Stimulated activated CD4-positive, alpha-beta T cell treated with anti-CD3 and anti-CD28 coated beads, Interleukin-1b, Interleukin-23, amount 100 ng/mL, for 1 hour (primary cell): ENCODE measurements at places on chromosomes 6 and 20.

GRCh38 chr6:46899659-46900058 lies 22.1 kb downstream of the ADGRF5 start:
- DNase-seq = no peak

- no peak for DNase-seq
Observed at GRCh38 chr20:62624719-62625453, 17.4 kb upstream of the SLCO4A1 start.

DNA sequence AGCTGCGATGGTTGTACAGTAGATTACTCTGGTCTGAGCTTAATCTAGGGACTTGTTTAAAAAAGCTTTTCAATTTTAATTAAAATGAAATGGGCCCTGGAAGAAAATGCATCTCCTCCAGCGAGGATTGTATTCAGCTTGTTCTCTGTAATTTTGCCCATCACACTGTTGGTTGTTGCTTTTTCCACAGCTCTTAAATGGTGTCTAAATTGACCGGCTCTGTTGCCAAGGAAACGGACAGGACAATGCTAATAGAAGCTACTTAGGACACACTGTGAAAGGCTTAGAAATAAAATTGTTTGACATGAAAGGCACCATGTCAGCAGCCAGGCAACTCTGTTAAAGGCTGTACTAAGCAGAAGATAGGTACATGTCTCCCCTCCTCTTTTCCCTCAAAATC lies 116.7 kb upstream of the NRSN1 start:
- DNase-seq = no peak

DNA sequence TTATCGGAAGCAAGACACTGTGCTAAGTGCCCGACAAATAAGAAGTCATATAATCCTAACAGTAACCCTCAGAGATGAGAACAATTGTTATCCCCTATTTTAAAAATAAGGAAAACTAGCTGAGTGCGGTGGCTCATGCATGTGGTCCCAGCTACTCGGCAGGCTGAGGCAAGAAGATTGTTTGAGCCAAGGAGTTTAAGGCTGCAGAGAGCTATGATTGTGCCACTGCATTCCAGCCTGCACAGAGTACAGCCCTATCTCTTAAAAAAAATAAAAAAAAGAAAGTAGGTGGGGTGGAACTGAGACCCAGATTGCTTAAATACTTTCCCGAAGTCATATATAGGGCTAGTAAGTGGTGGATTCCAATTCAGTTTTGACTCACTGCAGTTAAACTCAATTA lies 84.7 kb downstream of the UST start:
- DNase-seq = no peak

DNA sequence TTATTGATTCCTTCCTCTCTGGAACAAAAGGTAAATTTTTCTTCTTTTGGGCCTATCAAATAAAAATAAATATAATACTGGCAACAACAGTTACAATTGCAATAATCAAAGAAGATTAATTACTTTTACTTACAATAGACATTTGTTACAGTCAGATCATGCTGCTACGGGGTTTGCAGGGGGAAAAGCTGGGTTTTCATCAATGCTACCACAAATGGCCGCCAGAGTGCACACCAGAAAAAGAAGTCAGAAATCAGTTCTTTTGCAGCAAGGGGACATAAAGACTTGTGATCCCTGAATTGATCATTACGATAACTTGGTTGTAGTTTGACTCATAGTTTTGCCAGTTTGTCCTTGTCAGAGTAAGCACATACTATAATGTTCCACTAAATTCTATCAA lies 714.5 kb upstream of the EYS start:
- no peak for DNase-seq

GRCh38 chr6:37004044-37004980 lies 1.1 kb upstream of the FGD2 start:
- DNase-seq = no peak

- no peak for DNase-seq
Observed at GRCh38 chr6:139983555-139984276, 609.3 kb upstream of the CITED2 start.

- DNase-seq = peak; percentile 39
Observed at GRCh38 chr6:169959136-169960002, 207.9 kb downstream of the ERMARD start.

GRCh38 chr6:116624036-116624805 lies 7.9 kb downstream of the RSPH4A start:
- DNase-seq = no peak

DNA sequence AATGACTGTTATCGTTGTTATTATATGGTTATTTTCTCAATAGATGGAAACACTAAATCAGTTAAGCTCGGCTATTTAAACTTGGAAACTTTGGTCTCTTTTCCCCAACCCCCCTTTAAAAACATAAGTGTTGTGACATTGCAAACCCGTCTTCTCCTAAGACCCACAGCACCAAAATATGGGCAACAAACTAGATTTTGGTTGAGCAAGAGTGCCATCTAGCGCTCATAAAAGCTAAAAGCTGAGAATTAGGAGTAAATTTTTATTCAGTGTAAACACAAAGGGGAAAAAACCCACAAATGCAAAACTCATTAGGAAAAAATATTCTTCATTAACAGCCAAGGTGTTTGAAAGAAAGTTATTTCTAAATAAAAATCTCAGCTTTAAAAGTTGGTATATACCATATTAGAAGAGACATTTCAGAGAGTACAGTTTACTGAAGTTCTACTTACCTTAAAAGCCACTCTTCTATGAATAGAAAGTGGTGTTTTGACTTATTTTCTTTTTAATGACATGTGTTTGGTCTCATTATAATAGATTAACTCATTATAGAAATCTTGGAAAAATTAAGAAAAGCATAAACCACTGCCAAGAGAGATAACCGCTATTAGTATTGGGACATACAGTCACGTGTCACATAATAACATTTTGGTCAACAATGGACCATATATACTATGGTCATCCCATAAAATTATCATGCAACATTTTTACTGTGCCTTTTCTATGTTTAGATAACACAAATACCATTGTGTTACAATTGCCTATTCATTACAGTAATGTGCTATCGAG lies 21.1 kb downstream of the SESN1 start:
- no peak for DNase-seq

DNA sequence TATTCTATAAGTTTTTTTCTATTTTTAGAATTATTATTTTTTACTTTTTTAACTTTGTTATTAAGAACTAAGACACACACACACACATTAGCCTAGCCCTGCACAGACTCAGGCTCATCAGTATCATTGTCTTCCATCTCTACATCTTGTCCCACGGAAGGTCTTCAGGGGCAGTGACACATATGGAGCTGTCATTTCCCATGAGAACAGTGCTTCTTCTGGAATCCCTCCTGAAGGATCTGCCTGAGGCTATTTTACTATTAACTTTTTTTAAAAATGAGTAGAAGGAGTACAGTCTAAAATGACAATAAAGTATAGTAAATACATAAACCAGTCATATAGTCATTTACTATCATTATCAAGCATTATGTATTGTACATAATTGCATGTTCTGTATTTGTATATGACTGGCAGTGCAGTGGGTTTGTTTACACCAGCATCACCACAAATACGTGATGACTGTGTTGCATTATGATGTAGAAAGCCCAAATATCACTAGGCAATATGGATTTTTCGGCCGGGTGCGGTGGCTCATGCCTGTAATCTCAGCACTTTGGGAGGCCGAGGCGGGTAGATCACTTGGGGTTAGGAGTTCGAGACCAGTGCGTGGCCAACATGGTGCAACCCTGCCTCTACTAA lies 57.9 kb downstream of the HIVEP1 start:
- no peak for DNase-seq

- DNase-seq = no peak
Observed at GRCh38 chr20:51595744-51596143, 53.2 kb upstream of the NFATC2 start.

- DNase-seq = no peak
Observed at GRCh38 chr6:14849185-14849584, 396.7 kb upstream of the JARID2 start.

DNA sequence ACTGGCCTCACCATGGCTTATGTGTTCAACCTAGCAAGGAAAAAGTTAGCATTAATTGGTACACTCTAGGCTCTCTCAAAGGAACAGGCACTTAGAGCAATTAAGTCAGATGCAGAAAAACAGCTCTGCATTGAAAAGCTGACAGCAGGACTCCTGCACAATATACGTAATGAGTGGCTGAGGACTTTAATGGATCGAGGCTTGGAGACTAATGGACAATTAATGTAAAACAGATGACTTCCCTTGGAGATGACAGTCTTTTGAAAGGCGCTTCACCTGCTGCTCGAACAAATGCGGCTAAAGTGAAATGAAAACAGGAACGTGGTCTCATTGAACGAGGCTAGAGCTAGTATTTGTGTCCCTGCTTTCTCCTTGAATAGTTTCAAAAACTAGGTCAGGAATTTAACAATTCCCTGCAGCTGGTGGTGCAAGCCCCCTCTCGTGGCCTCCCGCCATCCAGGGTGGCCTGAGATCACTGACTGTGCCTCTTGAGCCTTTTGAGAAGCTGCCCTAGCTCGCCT lies 137.1 kb downstream of the ELOVL4 start:
- no peak for DNase-seq

DNA sequence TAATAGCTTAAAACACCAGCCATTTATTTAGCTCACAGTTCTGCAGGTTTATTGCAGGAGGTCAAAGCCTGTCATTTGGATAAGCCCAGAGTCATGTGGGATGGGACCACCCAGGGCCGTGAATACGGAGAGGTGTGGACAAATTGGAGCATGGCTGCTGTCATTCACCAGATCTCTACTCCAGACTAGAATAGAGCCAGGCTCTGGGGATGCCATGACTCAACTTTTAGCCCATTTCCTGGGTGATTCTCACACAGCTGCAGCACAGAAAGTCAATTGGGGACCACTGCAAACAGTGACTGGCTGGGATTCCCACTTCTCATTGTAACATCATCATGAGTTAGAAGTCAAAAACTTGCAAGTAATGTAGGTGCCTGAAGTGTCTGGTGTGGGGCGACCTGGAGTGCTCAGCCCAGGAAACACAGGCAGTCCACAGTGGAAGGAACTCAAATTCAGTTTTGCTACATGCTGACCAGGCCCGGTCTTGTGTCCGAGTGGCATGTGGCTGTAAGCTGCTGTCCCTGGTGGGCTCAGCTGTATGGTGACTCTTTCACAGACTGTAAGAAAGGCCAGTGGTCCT lies 174.3 kb downstream of the SCP2D1 start:
- DNase-seq = no peak

DNA sequence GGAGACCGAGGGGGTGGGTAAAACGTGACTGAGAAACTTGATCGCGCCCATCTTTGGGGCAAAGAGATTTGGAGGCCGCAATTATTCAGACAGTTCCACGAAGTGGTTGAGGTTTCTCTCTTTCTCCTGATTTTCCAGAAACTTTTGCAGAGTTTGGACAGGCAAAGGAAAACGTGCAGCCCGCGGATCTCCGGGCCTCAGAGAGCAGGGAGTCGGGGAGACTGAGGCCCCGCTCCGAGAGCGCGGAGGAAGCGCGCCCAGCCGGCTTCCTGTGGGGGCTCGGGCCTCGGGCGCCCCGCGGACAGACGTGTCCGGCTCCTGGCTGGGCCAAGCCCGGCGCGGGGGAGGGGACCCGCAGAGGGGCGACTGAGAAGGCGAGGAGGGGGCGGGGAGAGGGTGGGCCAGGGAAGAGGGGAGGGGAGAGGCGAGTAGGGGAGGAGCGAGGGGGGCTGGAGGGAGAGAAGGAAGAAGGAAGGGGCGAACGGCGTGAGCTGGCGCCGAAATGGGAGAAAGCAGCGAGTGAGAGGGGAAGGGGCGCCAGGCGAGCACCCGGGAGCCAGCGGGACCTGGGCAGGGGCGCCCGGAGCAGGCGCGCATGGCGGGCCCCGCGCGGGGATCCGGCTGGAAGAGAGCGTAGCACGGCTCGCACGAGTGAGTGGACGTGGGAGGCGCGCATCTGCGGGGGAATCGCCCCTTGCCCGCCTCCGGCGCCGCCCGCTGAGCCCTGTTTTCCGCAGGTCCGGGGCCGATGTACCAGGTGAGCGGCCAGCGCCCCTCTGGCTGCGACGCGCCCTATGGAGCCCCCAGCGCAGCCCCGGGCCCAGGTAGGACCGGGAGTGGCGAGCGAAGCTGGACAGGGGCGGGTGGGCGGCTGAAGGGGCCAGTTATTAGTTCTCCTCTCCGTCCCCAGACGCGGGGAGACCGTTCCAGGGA lies at the start of gene MDFI:
Gene MDFI (plus strand): TSS at position 467 of the 933 bp plus-strand sequence. CDS start 282 bp downstream, at position 749.
- DNase-seq = no peak

GRCh38 chr6:84976526-84977362 lies 212.3 kb upstream of the TBX18 start:
- no peak for DNase-seq

DNA sequence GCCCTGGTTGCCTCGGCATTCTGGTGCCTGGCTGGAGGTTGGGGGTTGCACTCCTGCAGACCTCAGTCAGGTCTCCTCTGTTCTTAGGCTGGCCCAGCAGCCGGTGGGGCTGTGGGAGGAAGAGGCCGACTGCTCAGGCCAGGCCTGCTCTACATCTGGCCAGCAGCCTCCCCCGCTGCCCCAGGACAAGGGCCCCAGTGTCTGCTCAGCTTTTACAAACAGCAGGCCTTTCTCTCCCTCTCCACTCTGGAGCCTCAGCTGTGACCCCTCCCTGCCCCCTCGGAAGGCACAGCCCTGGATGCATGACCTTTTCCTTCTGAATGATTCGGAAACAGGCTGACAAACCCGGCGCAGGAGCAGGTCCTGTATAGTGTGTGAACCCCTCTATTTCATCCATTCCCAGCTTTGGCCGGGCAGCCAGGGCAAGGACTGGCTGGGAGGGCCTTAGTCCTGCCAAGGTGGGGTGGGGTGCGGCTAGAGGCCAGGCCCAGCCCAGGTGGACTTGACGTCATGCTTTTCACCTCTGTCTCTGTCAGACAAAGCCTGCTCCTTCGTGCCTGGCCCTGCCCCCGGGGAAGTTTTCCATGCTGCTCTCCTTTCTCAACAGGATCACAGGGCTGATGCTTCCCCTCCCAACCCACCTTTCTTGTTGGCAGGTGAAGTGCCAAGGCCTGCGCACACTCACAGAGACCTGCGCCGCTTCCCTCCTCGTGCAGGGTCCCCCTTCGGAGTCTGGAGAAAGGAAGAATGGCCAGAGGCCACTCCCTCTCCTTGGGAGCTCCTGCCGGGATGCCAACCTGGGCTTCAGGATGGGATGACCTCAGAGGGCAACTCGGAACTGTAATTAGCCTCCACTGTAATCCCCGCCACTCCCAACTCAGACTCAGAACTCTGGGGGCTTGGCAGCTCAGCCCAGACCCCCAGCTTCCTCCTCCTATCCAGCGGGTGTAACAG lies 10.1 kb upstream of the ITPR3 start:
- no peak for DNase-seq

- no peak for DNase-seq
Observed at GRCh38 chr6:97392735-97393134, 109.7 kb upstream of the MMS22L start.

GRCh38 chr6:136333824-136334464 lies 44.3 kb upstream of the BCLAF1 start:
- no peak for DNase-seq

DNA sequence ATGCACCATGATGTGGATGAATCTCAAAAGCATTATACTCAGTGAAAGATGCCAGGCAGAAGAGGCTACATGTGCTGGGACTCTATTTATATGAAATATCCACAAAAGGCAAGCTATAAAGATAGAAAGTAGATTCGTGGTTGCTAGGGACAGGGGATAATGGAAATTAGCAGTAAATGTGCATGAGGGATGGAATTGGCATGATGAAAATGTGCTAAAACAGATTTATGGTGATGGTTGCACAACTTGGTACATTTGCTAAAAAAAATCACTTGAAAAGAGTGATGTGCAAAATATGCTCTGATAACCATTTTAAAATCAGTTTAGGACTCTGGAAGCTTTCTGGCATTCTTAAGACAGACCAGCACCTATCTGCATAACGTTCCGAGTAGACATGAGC lies 61.6 kb downstream of the ALDH8A1 start:
- DNase-seq = no peak
